ENCODE measurements at places on chromosomes 7 and 10.

- DNase-seq, result no peak
Measured at GRCh38 chr10:4312051-4312835, 513.8 kb upstream of the AKR1E2 start.

DNA sequence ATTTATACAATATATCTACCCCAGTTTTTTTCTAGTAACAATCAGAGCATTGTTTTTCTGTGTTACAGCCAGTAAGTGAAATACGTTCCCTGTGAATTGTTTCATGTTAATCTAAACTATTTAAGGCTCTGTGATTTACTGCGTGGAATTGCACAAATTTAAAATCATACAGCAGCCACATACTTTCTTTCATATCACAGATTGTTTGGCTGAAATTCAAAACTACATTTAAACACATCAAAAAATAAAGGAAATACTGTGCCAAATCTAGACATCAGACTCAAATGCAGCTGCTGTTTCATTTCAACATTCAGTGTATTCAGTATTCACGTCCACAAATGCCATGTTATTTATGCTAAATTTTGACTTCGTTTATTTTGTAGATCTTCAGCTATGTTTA lies 242.6 kb upstream of the HGF start:
- DNase-seq, result no peak

DNA sequence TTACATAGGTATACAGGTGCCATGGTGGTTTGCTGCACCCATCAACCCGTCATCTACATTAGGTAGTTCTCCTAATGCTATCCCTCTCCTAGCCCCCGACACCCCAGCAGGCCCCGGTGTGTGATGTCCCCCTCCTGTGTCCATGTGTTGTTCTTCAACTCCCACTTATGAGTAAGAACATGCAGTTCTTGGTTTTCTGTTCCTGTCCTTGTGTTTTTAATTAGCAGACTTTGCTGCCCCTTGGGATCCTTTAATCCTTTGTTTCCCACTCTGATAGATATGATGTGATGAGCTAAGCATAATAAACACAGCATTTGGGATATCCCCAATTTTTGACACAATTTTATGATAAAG lies 71.1 kb upstream of the PALS2 start:
- DNase-seq, result no peak

- no peak for DNase-seq
Measured at GRCh38 chr7:30671793-30672465, 10.3 kb downstream of the CRHR2 start.

DNA sequence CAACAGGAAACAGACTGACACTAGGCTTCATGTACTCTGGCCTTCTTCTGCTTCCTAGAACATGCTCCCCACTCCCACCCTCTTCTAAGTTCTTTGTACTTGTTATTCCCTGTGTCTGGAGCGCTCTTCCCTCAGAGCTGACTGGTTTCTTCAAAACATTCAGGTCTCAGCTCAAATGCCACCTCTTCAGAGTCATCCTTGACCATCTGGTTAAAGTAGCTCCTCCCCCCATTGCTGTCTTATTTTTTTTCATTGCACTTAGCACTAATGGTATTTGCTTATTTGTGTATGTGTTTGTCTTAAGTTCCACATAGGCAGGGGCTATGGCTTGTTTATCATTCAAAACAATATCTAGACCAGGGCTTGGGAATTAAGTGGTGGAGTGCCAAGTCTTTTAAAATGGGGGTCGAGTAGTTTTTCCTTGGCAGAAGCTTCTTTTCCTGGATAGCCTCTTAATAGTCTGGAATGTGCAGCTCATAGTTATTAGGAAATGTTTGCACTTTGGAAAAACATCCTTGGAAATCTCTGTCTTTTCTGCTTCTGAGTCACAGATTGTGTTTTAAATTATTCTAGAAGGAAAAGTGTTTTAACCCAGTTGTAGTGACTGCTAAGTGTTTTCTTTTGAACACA lies 60.0 kb downstream of the RALA start:
- DNase-seq, result no peak

GRCh38 chr7:131225619-131226513 lies 101.8 kb upstream of the MKLN1 start:
- peak; percentile 34 for DNase-seq

DNA sequence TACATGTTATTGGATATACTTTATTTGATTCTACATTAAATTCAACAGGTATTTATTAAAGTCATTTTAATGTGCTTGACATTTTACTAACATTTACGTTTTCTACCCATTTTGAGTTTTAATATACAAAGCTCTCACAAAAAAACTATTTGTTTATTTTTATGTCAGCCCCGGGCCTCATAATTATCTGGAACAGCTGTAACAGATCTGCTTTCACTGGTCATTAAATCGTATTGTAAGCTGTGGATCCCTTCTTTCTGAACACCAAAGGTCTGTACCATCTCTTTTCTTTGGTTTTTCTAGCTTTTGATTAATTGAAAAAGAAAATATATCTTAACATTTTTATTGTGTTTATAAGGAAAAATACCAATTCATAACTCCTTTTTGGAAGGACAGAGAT lies 73.5 kb downstream of the SEMA3E start:
- DNase-seq, result no peak

DNA sequence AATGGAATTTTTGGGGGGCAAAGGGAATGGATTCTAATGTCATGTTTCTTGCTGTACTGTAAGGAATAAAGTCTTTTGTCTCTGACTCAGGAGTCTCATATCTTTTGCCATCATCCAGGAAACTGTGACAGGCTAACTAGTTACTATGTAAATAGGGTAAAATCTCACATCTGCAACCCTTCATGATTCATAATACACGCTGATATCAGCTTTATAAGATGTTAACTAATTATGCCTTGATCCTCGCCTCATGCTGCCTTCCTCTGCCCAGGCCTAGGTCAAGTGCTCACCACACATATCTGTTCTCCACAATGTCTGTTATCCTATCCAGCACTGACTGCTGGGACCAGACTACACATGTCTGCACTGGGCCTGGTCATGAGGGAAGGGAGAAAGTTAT lies 81.3 kb upstream of the CXCL12 start:
- no peak for DNase-seq

DNA sequence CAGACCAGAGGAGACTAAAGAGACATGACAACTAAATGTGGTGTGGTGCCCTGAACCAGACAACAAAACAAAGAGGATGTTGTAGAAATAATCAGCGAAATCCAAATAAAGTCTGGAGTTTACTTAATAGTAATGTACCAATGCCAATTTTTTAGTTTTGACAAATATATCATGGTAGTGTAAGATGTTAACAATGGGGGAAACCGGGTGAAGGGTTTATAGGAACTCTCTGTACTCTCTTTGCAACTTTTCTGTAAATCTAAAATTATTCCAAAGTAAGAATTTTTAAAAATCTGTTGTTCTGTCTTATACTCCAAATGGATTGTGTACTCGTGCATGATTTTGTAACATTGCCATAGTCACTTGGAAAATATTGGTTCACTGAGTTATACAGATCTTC lies 129.3 kb downstream of the CNNM2 start:
- no peak for DNase-seq

- no peak for DNase-seq
Measured at GRCh38 chr10:93594518-93594917, 6.5 kb downstream of the RBP4 start.

- DNase-seq, result no peak
Measured at GRCh38 chr10:20955355-20955893, 58.3 kb upstream of the NEBL start.

DNA sequence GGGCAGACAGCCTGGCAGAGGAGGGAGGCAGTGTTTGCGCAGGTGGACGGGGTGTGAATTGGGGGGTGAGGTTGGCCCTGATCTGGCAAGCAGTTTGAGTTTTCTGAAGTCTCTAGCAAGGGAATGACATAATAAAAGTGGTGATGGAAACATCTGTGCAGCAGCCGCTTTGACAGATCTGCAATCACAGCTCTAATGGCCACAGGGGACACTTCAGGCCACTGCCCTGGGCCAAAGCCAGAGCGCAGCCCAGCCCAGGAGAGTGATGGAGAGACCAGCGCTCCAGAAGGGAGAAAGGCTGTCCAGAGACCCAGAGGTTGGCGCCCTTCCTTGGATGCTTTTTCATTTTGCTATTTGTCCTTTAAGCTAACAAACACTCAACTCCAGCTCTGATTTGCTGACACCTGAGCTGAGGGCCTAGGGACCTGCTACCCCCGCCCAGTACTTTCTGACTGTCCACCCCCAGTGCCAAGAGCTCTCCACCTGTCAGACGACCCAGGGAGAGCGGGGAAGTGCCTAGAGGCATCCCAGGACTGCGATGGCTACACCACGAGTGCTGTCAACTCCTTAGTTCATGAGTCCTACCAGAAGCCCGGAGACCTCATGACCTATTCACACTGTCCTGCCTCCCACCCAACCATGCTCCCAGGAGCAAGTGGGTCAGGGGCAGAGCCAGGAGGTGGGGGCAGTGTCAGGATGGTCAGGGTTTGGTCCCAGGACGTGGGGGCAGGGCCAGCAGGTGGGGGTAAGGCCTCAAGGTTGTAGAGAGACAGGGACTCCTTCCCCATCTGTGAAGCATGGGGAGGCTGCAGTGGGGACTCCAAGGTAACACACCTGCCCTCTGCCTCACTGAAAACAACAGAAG lies 112.6 kb downstream of the PRKAG2 start:
- DNase-seq, result no peak
